ENCODE measurements at places on chromosomes 4 and X.

DNA sequence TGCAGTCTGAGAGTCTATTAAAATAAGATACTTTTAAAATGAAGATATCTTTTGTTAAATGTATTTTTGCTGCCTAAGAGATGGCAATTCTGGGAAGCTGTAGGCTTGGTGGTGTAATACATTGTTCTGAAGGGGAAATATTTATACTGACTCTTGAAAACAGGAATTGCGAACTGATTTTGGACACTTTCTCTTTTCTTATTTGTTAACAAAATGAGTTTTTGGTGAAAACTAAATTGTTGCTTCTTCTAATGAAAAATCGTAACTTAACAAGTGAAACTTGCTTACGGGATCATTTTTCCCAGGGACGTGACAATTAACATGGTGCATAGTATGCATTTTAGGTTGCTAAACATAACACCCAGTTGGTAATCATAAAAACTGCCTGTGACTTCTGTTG lies 71.0 kb downstream of the RAPGEF2 start:
- no peak for DNase-seq

DNA sequence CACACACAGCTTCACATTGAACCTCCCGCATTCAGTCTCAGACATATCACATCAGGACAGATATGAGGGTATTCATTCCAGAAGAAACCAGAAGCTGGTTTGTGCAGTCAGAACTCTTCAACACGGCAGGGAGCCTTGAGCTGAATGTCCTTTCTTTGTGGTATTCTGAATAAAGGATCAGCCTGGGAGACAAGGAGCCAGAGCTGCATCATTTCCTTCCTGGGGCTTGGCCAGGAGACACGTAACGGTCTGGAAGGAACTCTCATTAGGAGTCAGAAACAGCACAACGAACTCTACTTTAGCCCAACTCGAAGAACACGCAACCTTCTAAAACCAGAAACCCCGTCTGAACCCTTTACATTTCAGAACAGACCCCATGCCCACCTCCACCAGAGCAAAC lies 46.4 kb downstream of the KDR start:
- DNase-seq, result no peak

- peak; percentile 52 for DNase-seq
Observed at GRCh38 chr4:40238700-40239548, 42.1 kb downstream of the RHOH start.

DNA sequence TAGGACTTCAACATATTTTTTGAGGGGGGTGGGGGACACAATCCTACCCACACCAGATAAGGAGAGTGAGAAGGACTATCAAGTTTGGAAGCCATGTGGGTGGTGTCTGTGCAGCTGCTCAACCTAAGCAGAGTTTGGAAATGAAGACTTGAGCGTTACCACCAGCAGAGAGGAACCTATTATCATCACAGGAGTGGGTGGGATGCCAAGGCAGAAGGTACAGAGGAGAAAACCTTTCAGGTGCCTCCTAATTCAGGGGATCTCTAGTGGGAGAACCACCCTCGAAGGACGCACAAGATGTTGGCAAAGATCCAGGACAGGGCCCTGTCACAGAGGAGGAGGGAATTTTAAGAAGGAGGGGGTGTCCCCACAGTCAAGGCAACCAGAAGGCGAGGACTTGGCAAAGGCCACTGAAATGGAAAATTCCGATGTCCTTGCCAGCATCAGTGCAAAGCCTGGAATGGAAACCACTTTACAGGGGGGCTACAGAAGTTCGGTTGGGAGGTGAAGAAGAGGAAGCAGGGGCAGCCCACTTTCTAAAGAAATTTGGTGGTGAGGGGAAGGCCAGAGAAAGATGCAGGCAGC lies 8.4 kb upstream of the GPM6B start:
- DNase-seq, result no peak

- no peak for DNase-seq
Observed at GRCh38 chr4:85094735-85095134, 128.2 kb upstream of the WDFY3 start.

GRCh38 chr4:82123934-82124333 lies 249.9 kb downstream of the HNRNPD start:
- DNase-seq, result no peak

GRCh38 chr4:26360273-26360672 lies 39.5 kb downstream of the RBPJ start:
- no peak for DNase-seq

GRCh38 chr4:17562157-17562556 lies 14.8 kb upstream of the LAP3 start:
- DNase-seq, result no peak

DNA sequence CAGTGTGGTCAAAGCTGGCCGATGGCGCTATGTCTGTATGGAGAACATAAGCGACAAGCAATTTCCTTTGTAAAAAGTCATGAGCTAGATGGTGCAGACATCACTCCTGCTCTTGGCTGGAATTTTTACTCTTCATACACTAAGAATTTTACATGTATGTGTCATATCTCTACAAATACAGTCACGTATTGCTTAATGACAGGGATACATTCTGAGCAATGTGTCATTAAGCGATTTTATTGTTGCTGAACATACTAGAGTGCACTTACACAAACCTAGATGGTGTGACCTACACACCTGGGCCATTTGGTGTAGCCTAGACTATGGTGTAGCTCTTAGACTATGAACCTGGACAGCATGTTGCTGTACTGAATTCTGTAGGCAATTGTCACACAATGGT lies 185.4 kb downstream of the SOWAHB start:
- DNase-seq, result no peak

DNA sequence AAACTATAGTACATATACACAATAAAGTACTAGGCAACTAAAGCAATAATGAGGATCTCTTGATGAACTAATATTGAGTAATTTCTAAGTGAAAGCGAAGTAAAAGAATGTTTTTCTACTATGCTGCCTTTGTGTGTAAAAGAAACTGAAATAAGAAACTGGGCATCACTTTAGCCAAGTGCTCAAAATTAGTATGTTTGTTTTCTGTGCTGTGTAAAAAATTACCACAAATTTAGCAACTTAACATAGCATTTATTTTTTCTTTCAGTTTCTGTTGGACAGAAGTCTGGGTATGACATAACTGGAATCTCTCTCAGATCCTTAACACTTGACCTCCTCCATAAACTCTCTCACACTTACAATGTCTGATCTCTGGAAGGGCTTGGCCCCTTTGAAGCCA lies 687.1 kb upstream of the MAGEB2 start:
- no peak for DNase-seq

DNA sequence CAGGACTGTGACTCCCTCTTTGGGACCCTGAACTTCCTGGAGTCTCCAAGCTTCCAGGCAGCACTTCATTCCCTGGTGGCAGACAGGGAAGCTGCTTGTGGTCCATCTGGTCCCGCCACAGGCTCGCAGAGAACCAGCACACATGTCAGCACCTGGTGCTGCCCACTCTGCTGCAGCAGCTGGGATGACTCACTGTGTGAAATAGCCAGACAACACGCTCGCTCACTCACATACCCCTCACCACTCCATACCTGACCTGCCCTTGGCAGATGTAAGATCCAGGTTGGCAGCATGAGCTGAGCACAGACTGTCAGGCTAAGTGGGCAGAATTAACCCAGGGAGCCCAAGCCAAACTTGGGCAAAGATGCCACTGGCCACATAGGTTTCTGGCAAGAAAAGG lies 613.5 kb downstream of the PCDH18 start:
- DNase-seq, result no peak

DNA sequence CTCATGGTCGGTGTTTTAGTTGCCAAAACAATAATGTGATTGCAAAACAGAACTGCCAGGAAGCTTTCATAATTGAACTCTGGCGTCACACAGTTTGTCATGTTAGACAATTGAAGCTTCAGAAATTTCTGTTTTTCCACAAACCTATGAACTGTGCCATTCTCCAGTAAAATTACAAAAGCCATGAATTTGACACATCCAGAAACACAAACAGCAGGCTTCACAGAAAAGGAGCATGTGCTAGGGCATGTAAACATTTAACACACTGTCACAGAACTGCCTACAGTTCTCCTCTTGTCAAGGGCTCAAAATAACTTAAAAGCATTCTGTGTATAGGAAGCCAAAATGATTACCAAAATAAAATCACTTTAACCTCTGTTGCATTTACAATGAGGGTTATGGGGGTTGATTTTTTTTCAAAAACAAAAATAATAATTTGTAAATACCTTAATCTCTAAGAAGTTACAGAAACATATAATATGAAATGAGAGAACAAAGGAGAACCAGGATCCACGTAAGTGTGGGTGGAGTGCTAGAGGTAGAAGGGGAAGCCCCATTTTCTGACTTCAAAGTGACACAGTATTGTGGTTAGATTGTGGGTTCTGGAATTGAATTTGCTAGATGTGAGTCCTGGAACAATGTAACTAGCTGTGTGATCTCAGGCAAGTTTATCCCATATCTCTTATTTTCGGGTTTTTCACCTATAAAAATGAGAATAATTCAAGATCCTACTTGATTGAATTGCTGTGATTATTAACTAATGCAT lies 295.0 kb downstream of the CENPC start:
- DNase-seq, result no peak

DNA sequence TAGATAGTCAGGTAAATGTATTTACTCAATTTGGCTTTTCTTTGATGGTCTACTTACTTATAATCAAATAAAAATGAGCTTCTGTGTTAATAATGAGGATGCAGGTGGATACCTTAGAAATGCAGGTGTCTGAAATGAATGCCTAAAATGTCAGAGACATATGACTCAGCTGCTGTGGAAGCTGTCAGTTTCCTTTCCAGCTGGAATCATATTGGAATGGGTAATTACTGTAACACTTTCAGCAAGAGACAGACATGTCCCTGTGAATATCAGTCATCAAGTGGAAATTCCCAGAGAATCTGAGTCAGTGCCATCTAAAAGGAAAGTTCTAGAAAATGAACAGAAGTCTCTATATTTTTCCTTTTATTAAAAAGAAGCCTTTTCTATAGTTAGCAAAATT lies 783.0 kb upstream of the AADAT start:
- no peak for DNase-seq

DNA sequence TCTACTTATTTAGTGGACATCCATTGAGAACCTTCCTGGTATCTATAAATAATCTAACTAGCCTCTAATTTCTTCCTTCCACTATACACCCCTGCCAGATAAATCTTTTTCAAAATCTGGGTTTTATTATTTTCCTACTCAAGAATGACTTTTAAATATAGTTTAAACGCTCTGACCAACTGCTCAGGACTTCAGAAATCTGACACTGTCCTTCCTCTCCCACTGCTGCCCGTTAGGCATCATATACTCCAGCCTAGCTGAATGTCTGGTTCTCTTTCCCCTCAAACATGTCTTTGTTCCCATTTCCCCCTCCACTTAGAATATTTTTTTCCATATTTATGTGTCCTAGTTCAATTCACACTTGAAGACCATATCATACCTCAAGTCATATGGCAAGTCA lies 35.2 kb upstream of the CBLL2 start:
- no peak for DNase-seq

DNA sequence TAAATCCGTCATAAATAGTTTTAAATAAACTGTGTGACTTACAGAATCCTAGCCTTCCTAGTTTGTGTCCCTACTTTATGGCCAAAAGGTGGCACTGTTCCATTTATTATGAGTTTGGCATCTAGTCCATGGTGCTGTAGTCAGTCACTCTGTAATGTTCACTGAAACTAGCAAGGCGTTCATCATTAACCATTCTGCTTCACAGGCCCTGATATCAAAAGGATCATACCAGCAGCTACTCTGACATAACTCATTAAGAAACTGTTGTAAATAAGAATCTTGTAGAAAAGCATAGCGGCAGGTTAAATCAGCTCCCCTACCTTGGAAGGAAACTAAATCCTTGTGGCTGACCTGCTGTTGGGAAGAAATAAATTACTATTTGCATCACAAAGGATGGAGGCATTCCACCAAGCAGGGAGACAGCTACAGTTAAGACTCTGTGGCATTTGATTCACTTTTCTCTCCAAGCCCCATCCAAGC lies 919.6 kb upstream of the DIAPH2 start:
- DNase-seq, result peak; percentile 0

Measured in small intestine (tissue), 16 donors.